ENCODE measurements at places on chromosomes 3 and 15.

DNA sequence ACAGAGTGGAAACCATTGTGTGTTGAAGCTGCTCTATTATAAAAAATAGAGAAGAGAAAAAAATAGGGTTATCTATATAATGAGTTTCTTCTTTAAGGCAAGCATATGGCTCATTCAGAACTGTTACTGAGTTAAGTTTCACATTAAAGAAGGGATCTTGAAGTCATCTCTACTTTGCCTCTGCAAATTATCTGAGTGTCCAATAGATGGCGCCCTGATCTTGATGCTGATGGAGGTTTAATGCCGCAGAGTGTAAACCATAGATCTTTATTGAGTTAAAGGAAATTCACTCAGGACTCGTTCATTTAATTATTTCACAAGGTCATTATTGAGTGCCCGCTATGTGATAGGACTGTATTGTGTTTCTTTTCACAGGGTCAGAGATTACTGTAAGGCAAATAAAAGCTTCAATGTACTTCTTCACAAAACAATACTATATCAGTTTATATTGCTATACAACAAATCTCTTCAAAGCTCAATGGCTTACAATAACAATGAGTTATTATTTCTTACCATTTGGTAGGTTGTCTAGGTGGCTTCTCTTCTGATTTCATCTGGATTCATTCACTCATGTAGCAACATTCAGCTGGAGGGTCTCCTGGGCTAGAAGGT lies 171.4 kb downstream of the NSUN3 start:
- DNase-seq = peak; percentile 18

DNA sequence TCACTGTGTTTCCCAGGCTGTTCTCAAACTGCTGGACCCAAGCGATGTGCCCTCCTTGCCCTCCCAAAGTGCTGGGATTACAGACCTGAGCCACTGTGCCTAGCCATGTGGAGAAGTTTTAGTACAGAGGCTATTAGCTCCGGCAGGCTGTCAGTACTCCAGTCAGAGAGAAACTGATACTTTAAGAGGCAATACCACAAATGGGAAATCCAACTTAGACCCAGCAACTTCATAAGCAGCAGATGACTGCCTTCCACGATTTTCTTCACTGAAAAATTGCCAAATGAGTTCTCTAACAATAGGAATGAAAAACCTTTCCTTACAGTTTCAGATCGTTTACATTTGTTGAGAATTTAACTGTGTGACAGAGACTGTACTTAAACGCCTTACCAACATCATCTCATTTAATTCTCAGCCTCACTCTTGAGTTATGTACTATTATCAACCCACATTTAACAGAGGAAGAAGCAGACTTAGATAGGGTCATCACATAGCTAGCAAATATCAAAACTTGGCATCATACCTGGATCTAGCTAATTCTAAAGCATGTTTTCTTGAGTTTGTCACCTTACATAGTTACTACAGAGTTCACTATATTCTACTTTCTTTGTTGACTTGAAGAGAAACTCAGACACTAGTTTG lies 127.4 kb downstream of the TCF12 start:
- DNase-seq = no peak

DNA sequence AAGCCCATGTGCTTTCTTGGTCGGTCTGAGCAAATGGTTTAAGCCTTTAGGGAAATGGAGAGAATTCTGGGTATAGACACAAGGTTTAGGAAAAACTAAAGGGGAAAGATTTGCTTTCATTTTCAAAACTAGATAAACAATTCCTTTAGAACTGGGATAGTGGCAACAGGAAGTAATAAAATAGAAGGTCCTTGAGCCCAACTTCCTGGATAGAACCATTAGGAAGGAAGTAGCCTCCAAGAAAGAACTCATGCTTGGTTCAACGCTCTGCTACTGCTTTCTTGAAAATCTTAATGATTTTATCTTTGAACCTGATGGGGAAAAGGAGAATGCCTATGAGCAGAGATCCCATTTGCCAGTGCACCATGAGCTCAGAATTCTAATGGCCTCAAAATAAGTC lies 147.0 kb upstream of the THRB start:
- no peak for DNase-seq

DNA sequence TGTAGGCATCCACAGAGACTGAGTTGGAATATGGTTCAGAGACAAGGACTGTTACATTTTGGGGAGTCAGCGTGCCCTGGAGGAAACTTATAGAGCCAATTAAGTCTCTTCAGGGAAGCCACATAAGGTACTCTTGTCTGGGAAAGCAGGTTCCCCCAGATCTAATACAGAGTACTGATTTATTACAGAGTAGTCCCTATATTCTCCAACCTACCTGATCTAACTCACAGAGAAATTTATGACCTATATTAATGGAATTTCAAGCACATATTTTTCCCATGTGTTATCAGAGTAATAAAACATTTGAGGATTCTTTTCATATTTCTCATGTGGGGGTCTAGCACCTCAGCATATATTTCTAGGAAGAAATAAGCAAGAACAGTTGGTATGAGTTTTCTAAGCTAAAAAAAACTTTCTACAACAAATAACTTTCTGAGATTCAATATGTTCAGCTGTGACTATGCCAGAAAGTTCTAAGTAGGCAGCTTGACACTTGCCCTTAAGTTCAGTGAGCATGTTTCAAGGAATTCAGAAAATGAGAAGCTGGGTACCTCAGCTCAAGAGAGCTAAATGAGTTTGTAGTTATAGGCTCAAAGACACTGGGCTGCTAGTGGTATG lies 75.3 kb upstream of the COL8A1 start:
- DNase-seq = no peak

- no peak for DNase-seq
These were observed 261.5 kb upstream of the ZNF385D start for GRCh38 chr3:22012471-22012870.

GRCh38 chr3:31981206-31982181 lies at the start of the genes OSBPL10 and ZNF860:
TSS of gene OSBPL10 (minus strand) at chr3:31981262. CDS start at chr3:31981179, 83 bp downstream.
TSS of gene ZNF860 (plus strand) at chr3:31981750. CDS start at chr3:31989080, 7,330 bp downstream.
- DNase-seq = peak; percentile 58

DNA sequence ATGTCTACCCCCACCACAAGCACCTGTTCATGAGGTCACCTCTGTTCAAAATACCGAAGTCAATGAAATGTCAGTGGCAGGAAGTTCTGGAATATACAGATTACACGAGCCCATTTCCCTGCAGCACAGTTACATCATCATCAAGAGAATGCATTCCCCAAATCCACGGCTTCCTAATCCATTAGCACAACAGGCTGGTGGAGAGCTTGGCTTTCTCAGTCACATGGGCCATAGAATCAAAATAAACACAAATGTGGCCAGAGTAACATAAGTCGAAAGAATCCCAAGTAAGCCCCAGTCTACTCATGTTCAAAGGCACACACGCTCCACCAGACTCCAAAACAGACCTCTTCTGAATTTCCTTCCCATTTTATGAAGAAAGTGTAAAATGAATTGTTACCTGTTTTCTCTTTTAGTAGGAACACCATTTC lies 419.3 kb downstream of the MAGI1 start:
- no peak for DNase-seq

DNA sequence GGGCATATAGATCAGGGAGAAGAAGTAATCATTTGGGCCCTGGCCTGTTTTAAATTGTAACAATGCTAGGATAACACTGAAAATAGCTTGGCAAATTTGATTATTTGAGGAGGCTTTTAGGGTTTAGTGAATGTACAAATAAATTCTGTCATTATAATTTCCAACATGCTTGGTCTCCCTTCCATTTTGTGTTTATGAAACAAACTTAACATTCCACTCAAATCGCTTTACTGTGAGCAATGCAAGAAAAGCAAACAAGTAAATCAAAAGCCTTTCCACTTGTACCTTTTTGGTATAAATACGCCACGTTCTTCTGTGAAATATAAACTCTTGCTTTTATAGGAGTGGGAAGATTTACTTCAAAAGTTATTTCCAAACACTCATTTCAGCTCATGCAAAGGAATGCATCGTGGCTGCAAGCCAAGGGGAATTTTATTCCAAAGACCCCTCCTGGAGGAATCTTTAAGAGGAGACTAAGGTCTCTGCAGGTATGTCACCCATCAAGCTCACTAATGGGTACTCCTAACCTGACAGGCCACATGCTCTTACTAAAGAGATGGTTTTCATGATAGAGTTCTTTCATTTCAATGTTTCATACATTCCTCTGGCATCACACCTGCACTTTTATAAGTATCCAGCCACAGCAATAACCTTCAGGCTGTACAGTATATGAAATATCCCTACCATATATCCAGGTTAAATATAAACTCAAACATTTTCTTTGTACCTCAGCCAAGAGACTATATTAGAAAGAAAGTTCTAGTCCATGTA lies 115.2 kb downstream of the P3H2 start:
- no peak for DNase-seq

GRCh38 chr3:172515130-172515918 lies 7.9 kb downstream of the TNFSF10 start:
- DNase-seq = no peak

DNA sequence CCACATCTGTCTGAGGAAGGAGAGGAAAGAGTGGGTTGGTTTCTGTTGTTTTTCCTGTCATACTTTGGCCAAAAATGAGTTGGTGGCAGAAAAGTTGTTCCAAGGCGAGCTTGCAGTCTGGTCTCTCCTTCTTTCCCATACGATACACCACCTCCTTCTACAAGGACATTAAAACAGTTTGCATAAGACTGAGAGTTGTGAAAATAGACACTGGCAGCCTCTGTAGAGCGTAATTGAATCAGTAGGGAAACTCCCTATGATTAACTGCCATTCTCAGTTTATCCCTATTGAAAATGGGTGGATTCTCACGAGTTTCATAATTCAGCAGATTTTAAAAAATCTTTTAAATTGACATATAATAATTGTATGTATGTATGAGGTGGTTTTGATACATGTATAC lies 3.7 kb upstream of the LSG1 start:
- DNase-seq = no peak

GRCh38 chr3:65811086-65811761 lies 227.5 kb downstream of the MAGI1 start:
- no peak for DNase-seq

- no peak for DNase-seq
These were observed 2.2 kb downstream of the FAM174B start for GRCh38 chr15:92653366-92653765.

DNA sequence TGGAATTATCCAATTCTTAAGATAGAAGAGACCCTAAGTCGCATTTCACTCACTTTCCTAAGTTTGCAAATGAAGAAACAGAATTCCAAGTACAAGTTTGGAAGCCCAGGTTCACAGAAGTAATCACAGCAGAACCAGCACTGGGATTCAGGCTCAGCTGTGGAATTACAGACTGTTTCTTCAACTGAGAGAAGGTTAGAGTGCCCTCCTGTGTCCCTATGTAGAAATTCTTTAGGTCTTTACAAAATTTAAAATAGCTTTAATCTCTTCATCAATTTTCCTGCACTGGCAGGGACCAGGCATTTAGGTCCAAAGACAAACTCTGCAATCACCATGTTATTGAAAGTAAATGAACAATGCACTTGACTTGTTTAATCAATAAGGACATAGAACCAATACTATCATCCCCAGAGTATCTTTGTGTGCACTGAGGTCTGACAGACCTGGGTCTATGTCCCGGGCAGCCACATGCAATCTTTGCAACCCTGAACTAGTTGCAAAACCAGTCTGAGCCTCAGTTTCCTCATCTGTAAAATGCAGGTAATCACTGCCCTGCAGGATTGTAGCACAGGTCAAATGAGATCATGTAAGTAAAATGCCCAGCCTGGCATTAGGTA lies 96.3 kb upstream of the ZBED2 start:
- no peak for DNase-seq

DNA sequence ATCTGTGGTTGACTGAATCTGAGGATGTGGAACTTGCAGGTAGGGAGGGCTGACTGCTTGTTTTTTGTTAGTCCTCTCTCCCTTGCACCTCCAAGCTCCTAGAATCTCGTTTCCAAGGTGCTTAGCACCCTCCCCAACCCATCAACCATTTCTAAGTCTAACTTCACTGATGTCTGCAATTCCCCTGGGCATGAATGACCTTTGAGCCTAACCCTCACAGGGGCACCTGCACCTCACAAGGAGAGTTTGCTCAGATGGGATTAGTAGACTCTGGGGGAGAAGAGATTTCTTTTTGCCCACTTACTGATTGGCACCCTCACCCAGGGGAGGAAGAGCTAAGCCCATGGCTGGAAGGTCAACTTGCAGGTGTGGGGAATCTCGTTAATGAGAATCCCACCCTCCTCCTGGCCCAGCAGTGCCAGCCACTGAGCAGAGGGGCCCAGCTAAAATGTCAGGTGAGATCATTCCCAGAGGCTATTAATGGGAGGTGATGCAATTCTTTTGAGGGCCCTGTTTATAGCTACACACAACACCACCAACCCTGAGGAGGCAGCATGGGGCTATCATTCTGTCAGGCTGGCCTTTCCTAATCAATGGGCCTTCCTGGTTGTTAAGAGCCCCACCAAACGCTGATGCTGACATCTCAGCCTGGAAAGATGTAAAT lies 81.6 kb upstream of the HERC1 start:
- DNase-seq = no peak

DNA sequence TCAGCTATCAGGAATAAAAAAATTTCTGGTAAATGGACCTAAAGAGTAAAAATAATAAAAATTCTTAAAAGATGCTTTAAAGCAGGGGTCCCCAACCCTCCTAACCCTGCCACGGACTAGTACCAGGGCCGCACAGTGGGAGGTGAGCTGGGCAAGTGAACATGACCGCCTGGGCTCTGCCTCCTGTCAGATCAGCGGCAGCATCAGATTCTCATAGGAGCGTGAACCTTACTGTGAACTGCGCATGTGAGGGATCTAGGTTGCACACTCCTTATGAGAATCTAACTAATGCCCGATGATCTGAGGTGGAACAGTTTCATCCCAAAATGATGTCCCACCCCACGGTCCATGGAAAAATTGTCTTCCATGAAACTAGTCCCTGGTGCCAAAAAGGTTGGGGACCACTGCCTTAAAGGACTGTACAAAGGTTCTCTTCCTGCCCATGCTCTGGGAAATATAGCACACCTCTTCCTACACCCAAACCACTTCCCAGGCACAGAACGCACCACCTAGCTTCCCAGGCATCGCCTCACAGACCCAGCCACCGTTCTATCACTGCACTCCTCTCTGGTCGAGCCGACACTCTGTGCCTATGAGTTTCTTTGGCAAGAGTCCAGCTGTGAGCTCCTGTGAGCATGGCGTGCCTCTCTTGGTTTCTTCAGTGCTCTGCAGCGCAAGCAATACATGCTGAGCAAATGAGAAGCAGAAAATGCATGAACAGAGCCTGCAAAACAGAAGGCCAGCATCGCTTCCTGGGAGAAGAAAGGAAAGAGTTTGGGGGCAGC lies 104.9 kb downstream of the OCA2 start:
- DNase-seq = no peak

GRCh38 chr3:64494526-64494925 lies 193.3 kb downstream of the ADAMTS9 start:
- no peak for DNase-seq

GRCh38 chr3:50296721-50297383 lies 2.4 kb downstream of the HYAL3 start:
- DNase-seq = no peak

DNA sequence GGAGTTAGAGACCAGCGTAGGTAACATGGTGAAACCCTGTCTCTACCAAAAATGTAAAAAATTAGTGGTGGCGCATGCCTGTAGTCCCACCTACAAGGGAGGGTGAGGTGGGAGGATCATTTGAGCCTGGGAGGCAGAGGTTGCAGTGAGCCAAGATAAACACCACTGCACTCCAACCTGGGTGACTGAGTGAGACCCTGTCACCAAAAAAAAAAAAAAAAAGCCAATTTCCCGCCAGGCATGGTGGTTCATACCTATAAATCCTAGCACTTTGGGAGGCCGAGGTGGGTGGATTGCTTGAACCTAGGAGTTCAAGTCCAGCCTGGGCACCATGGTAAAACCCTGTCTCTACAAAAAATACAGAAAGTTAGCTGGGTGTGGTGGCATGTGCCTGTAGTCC lies 6.9 kb downstream of the CNOT10 start:
- no peak for DNase-seq
